Omental fat pad (tissue), 4 donors: ENCODE measurements at places on chromosomes 2 and 18. TPM values are rescaled to one million over a fixed set of nuclear protein-coding genes. Genes with fewer than 3 reads are reported as not detected.
A peak's percentile ranks its signal among the peaks of the same experiment; 100 is the strongest.

GRCh38 chr2:101124643-101125366, 26.4 kb downstream of the TBC1D8 start:
- peak; percentile 52 for DNase-seq

- DNase-seq = no peak
These were observed 5.8 kb upstream of the FZD5 start for GRCh38 chr2:207775473-207775872.

GRCh38 chr2:211845338-211846035, 693.1 kb downstream of the ERBB4 start:
- no peak for DNase-seq

GRCh38 chr18:66724664-66725356, 120.9 kb upstream of the CDH19 start:
- DNase-seq = no peak

DNA sequence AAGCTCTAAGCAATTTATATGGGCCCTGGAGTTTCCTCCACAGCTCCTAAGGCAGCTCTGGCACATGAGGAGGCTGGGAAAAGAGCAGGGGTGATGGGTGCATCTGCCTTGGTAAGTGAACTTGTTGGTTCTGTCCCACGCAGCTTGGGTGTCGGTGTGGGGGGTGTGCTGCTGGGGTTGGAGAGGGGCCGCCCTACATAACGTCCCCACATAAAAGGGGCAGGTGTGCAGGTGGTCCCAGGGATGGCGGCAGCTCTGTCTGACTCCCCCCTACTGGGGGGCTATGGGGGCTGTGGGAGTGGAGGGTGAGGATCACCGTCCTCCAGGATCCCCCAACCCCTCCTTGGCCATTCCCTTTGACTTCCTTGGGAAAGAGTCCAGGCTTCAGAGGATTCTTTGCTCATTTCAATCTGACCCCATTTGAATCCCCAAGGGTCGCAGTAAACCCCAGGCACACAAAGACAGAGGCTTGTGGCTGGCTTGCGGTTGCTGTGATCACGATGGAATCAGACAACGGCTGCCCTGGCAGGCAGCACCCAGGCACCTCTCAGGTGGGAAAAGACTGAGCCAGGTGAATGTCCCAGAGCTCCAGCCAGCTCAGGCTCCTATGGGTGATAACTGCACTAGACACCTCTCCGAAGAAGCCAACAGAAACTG, 34.5 kb upstream of the CD8A start:
- no peak for DNase-seq

- DNase-seq = no peak
These were observed 75.3 kb upstream of the STPG4 start for GRCh38 chr2:47230418-47230817.

Gene REG3G
- total RNA-seq = not detected

Gene ELOA2
- total RNA-seq = not detected
